ENCODE measurements at places on chromosomes 2 and 18.

GRCh38 chr2:23430263-23430662 lies 45.3 kb downstream of the KLHL29 start:
- H3K4me3 ChIP-seq, result no peak overlapping the region
- DNase-seq, result no peak
- peaks cover 13% of the 10 kb centered on the region for H3K27me3 ChIP-seq
- peaks cover 17% of the 10 kb centered on the region for H3K4me1 ChIP-seq

GRCh38 chr2:105388971-105389381 lies 9.9 kb downstream of the FHL2 start:
- no peak overlapping the region for H3K27ac ChIP-seq
- peaks cover 9% of the 10 kb centered on the region for H3K4me1 ChIP-seq
- peaks cover 52% of the 10 kb centered on the region for H3K36me3 ChIP-seq
- DNase-seq, result no peak
- no peak overlapping the region for H3K4me3 ChIP-seq

- H3K36me3 ChIP-seq, result no peaks in the 10 kb centered on the region
Observed at GRCh38 chr18:58416014-58416703, 212.7 kb downstream of the ALPK2 start.

GRCh38 chr2:177315364-177315763 lies 50.8 kb upstream of the NFE2L2 start:
- H3K27ac ChIP-seq, result no peak overlapping the region
- H3K36me3 ChIP-seq, result peaks cover 11% of the 10 kb centered on the region
- no peak for DNase-seq
- peaks cover 17% of the 10 kb centered on the region for H3K4me1 ChIP-seq

DNA sequence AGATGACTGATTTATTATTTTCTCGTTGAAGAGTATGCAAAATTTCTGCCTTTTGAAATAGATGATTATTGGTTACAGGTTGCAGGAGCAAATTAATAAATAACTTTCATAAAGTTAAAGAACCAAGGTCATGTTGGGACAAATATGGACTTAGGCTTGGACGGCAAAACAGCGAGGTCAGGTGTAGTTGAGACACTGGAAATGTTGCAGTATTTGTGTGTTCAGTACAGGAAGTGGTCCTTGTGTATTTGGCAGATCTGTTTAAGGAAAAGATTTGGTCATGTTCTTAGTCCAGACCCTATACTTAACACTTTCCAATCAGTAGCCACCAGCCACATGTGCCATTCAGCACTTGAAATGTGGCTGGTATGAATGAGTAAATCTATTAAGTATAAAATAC lies 486.5 kb downstream of the TDRD15 start:
- no peak overlapping the region for H3K27ac ChIP-seq
- no peak for DNase-seq
- no peaks in the 10 kb centered on the region for H3K4me1 ChIP-seq
- no peaks in the 10 kb centered on the region for H3K36me3 ChIP-seq
- H3K27me3 ChIP-seq, result peaks cover 4% of the 10 kb centered on the region
- H3K4me3 ChIP-seq, result no peak overlapping the region

DNA sequence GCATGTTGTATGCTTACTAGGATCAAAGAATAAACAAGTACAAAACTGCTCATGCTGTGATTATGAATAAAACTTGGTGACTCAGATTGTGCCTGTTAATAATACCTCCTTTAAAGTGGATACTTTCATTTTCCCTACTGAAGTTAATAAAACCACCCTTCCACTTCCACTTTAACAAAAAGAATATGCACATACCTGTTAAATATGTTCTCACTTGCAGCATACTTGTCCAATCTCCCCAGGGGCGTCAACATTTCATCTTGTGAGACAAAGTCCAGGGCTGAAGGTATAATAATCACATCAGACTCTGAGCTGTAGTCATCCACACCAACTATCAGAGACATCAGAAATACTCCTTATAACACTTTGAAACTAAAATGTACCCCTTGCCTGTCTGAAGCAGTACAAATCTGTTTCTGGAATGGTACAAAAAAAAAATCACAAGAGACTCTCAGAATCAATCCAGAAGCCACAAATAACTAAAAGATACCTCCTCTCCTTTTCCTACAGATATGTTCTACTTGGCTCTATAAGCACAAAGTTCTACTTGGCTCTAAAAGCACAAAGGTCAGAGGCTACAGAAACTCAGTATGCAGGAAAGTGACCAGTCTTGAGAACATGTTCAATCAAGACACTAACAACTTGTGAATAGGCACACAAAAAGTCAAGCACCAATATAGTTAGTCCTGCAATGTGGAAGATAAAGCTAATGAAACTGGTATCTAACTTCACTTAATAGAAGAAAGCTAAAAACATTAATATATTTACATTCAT lies 19.3 kb downstream of the PPP4R1 start:
- no peak overlapping the region for H3K4me3 ChIP-seq
- peaks cover 4% of the 10 kb centered on the region for H3K4me1 ChIP-seq
- H3K27me3 ChIP-seq, result peaks cover 3% of the 10 kb centered on the region
- DNase-seq, result no peak

DNA sequence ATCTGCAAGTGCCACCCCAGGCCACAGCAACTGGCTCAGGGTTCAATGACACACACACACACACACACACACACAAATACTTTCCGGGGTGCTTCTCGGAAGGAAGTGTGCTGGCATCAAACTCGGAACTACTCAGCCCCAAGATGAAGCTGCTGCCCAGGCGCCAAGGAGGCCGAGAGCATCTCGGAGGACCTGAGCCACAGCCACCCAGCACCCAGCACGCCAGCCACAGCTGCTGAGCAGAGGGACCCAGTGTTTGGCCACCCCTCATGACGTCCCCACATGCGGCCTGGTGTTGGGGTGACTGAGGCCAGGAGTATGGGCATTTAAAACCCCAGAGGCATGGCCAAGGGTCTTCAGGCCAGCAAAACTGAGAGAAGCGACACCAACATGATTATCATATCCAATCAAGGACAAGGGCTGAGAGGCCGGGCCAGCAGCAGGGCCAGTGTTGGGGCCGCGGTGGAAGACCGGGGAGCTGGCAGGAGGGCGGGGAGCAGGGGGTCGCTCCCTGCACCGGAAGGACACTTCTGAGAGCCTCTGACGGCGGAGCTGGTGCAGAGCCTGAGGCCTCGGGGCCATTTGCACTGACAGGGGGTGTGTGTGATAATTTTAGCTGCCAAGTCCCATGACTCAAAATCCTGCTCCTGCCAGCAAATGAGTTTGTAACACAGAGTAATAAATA lies 61.8 kb downstream of the BIN1 start:
- no peak overlapping the region for H3K4me3 ChIP-seq
- H3K36me3 ChIP-seq, result no peaks in the 10 kb centered on the region
- no peak overlapping the region for H3K27ac ChIP-seq
- no peak for DNase-seq

DNA sequence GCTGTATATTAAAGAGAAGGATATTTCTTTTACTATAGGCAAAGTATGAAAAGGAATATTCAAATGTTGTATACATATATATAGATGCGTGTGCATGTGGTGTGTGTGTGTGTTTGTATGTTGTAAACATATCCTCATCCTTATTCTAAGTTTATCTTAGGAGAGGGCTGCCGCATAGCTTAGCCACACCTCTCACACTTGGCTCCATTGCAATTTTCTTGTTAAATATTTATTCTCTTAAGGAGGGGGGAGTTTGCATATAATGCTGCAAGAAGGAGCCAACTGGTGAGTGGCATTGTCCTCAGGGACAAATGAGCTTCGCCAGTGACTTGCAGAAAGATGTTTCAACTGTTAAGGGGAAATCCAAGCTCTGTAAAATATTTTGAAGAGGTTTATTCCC lies 360.1 kb upstream of the RND3 start:
- peaks cover 28% of the 10 kb centered on the region for H3K4me1 ChIP-seq
- H3K27me3 ChIP-seq, result peaks cover 7% of the 10 kb centered on the region
- H3K4me3 ChIP-seq, result no peak overlapping the region
- peak overlapping the region; percentile 57 for H3K27ac ChIP-seq

Measured in nephron progenitor cell (in vitro differentiated cells).